GM13976 (cell line): ENCODE measurements at places on chromosomes 16 and 17.

GRCh38 chr16:4033951-4034350 is 82.3 kb downstream of the ADCY9 start:
- DNase-seq: no peak

- DNase-seq: no peak
Measured at GRCh38 chr16:22402191-22402590, 27.8 kb upstream of the CDR2 start.

GRCh38 chr16:79811541-79811940 is 211.0 kb upstream of the MAF start:
- DNase-seq: no peak

DNA sequence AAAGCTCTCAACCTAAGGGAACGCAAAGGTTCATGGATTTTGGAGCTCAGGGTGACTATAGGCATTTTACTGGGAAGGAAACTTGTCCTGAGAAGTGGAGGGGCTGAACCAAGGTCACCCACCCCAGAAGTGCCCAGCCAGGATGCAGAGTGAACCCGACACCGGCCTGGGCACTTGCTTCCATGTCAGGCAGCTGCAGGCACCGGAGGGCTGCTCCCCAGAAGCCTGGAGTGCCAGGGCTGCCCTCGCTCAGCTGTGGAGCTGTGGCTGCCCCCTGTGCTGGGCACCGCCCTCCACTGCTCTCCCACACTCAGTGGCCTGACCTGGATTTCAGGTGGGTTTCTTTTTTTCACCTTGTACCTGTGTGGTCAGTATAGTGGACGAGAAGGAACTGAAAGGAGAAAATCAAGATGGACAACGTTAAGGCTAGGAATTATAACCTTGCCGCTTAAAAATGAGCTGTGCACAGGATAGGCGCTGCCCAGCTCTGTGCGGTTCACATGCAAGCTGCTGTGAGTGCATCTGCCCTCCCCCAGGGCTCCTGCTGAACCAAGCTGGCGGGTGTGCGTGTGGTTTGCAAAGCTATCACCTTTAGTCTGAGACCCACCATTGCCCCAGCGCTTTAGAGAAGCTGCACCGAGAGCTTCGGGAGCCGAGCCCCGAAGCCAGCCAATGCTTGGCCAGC is 2.2 kb downstream of the MAPK8IP3 start:
- DNase-seq: no peak

GRCh38 chr17:6506679-6507231 is 49.6 kb downstream of the PITPNM3 start:
- no peak for DNase-seq

GRCh38 chr17:77654296-77654695 is 304.2 kb upstream of the TNRC6C start:
- DNase-seq: no peak

- DNase-seq: no peak
Measured at GRCh38 chr16:58428621-58429542, 36.6 kb downstream of the GINS3 start.

DNA sequence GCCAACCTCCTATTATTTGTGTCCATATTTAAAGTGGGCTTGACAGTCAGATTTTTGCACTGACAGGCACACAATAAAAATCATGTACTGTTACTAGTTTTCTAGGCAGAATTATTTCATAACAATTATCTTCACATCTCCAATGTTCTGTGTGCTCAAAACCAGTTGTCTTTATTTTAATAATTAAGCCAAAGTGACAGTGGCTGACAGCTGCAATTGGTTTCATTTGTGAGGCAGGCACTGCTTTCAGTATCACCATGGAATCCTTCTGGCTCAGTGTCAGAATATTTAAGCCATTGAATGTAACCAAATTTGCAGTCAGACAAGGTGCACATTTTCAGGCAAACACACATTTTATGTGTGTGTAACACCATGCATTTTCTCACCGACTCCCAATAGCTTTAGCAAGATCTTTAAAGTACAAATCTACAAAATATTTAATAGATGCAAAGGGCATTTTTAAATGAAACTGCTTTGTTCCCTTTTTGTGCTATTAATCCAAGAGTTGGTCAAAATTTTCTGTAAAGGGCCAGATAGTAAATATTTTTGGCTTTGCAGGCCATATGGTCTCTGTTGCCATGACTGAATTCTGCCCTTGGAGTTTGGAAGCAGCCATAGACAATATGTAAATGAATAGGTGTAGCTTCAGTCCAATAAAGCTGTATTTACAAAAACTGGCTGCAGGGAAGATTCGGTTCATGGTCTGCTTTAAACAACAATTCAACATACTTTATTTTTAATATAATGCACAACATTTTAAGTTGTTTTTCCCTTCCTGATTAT is 486.0 kb downstream of the KCNJ2 start:
- no peak for DNase-seq

DNA sequence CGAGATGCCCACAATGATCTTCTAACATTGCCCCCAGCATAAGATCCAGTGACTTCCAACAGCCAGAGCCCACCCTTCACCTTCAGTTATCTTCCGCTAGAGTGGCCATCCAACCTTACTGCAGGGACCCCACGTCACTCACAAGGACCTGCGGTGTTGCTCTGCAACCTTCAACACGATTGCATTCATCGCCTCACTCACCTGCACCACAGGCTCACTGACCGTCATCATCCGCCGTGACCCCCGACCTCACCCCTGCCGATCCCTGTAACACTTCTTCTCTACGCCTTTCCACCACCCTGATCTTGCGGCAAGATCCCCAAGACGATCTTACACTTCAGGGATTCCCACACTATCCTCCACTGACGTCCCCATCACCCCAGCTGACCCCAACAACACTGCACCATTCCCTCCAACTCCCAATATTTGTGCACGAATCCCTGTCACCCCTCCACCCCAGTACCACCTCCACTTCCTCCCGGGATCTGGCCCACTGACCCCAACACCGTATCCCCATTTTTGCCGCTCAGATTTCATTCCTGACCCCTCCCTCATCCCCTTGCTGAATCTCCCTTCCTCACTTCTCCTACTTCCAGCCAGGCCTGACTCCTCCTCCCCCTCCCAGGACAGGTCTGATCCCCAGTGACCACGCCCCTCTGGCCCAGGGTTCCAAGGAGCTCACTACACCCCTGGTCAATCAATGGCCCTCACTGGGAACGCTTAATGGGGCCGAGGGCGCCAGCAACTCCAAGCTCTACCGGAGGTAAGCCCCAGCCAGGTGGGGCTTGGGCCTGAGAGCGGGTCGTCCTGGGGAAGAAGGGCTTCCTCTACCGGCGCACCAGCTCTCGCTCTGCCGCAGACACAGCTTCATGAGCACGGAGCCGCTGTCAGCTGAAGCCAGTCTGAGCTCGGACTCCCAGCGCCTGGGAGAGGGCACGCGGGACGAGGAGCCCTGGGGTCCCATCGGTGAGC is 7.6 kb downstream of the RUNDC3A start:
- DNase-seq: peak; percentile 32

- no peak for DNase-seq
Measured at GRCh38 chr16:67461600-67462278, 19.2 kb downstream of the ATP6V0D1 start.

- DNase-seq: peak; percentile 30
Measured at GRCh38 chr16:10362077-10362863, 23.6 kb upstream of the ATF7IP2 start.

DNA sequence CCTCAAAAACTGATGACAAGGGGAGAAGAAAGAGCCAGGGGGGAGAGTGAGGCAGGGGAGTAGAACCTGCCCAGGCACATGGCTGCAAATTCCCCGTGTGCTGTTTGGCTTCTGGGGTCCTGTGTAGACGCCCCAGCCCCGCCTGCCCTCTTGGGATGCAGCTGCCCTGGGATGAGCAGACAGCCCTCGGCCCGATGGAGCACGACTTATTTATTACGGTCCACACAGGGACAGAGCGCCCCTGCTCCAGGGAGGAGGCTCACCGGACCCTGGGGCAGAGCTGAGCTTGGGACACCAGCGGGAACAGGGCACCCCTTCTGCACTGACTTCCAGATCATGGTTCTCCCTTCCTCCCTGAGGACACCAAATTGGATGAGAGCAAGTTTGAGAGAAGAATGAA is 9.1 kb downstream of the LDHD start:
- peak; percentile 13 for DNase-seq

GRCh38 chr16:66551788-66552285 is 539 bp upstream of the CKLF start:
- DNase-seq: peak; percentile 38

GRCh38 chr17:62919388-62919787 is 46.6 kb upstream of the TANC2 start:
- DNase-seq: no peak

DNA sequence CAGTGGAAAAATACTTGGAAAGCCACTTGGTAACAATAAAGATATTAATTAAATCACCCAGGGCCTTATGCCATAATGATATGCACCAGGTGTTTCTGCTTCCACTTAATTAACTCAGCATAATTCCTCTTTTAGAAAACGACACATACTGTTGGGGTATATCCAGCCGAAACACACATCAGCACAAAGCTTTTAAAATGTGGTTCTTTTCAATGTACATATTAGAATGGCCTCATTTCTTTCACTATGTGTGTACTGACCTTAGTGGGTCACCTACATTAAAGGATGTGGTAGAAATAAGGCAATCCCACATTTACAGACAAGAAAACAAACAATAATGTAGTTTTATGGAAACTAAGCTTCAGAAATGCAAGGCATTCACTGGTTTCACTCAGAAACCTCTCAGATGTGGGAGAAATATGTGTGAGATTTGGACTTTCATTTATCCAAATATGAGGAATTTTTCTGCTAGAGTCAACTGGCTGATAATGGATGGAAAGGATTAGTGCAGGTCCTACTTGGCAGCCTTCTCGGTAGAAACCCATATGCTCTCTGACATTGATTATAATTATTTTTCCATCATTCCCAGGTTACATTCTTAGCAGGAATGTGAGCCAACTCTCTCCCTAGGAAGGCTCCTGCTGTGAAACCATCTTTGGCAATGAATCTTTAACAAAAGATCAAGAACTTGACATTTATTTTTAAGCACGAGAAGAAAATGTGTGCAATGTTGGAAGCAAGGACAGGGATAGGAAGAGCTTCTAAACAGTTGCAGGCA is 66.7 kb upstream of the DHX40 start:
- DNase-seq: no peak

DNA sequence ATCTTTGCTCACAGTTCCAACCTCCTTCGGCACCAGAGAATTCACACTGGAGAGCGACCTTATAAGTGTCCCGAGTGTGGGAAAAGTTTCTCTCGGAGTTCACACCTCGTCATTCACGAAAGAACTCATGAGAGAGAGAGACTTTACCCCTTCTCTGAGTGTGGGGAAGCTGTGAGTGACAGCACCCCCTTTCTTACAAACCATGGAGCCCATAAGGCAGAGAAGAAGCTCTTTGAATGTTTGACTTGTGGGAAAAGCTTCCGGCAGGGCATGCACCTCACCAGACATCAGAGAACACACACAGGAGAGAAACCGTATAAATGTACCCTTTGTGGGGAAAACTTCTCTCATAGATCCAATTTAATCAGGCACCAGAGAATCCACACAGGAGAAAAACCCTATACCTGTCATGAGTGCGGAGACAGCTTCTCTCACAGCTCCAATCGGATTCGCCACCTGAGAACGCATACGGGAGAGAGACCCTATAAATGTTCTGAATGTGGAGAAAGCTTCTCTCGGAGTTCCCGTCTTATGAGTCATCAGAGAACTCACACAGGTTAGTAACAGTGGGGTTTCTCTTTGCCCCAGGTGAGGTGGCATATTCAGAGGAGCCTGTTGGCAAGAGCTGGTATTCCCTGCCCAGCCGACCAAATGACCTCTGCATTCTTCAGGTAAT is 6.8 kb downstream of the ZNF263 start:
- DNase-seq: no peak

- DNase-seq: no peak
Measured at GRCh38 chr17:17151055-17151454, 55.1 kb downstream of the PLD6 start.

DNA sequence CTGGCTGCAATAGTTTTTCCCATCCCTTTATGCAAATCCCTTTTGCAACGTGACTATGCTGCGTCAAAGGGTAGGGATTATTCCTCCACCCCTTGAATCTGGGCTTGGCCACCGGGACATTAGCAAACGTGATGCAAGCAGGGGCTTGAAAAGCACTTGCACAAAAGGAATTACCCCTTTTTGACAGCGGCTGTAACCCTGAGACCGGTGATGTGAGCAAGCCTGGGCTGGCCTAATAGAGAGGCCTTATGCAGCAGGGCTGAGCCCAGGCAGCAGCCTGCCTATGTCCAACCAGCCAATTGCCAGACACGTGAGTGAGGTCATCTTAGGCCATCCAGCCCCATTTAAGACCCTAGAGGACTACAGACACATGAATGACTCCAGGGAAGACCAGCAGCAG is 30.4 kb upstream of the PAFAH1B1 start:
- DNase-seq: no peak

GRCh38 chr16:56691885-56692284 is 9.6 kb downstream of the MT1X start:
- no peak for DNase-seq

- DNase-seq: no peak
Measured at GRCh38 chr17:3574231-3574630, 16.6 kb upstream of the TRPV3 start.

DNA sequence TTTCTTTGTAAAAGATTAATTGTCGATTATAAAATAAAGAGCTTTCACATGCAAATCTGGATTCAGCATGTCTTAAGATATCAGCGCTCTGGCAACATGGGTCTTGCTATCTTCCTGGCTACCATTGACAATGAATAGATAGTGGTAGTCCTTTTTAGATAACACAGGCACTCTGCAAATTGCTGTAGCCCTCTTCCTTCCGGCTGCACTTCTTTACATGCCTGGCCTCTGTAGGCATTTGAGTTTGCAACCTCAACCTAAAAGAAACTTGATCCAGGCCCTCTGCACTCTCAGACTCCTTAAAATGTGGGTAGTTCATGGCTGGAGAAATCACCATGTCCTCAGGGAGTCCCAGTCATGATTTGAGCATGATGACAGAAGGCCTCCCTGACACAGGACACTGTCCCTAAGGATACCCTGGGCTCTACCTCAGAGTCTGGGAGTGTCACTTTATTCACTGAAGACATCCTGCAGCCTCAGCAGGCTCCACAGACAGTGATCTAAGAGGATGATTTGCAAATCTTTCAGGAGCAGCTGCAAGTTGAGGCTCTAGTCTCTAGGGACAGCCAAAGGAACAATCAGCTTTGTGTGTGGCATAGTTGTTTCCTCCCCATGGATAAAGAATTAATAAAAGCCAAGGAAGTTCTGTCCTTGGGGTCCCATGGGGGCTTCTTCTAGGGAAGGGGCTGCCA is 529.4 kb downstream of the RBFOX1 start:
- no peak for DNase-seq

DNA sequence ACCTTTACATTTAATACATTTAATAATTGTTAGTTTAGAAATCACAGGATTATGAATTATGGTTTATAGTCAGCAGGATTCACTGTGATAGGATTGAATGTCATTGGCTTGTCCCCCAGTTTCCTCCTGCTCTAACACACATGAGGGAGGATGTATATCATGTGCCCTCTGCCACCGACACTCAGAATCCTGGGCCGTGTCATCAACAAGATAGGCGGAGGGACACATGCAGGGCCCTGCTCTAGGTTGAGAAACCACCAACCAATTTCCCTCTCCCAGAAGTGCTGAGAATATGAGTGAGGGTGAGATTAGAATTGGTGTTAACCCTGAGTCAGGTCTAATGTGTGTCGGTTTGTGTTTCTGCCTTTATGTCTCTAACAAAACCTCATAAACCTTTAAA is 85.1 kb downstream of the CES1 start:
- no peak for DNase-seq
